ENCODE measurements at places on chromosomes 5 and 9.

- DNase-seq, result no peak
Observed at GRCh38 chr5:35091704-35092103, 44.0 kb upstream of the AGXT2 start.

GRCh38 chr9:93821307-93821703 lies 133.8 kb downstream of the BARX1 start:
- no peak for DNase-seq

DNA sequence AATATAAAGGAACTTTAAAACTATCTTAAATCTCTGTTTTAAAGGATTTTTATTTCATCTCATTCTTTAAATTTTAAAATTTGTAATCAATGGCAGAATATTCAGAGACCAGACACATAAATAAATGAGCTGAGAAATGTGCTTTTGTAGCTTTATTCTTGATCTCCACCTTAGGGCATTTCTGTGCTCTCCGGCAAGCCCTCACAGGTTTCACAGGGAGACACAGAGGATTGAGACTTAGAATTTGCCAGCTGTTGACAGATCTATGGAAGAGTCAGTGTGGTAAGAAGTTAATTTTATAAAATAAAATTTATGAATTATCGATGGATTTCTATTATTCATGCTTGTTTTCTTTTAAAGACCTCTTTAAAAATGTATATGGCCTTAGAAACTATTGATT lies 206.8 kb downstream of the CD180 start:
- no peak for DNase-seq

GRCh38 chr5:1089146-1089545 lies 22.7 kb downstream of the SLC12A7 start:
- DNase-seq, result no peak
